ENCODE measurements at places on chromosomes 3 and 15.

DNA sequence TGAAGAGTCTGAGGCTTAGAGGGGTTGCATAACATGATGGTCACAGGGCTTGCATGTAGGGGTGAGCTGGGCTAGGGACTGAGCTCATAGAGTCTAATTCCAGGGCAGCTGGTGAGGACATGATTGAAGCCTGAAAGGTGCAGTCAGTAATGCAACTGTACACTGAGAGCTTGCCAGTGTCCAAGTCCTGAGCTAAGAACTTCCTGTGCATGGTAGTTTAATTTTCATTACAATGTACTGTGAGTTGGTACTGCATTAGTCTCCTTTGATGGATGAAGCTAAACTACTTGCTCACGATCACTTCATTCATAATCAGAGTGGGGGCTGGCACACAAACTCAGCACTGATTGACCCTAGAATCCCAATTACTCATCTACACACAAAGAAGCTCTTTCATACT lies 156.4 kb upstream of the CRBN start:
- no peak for DNase-seq

DNA sequence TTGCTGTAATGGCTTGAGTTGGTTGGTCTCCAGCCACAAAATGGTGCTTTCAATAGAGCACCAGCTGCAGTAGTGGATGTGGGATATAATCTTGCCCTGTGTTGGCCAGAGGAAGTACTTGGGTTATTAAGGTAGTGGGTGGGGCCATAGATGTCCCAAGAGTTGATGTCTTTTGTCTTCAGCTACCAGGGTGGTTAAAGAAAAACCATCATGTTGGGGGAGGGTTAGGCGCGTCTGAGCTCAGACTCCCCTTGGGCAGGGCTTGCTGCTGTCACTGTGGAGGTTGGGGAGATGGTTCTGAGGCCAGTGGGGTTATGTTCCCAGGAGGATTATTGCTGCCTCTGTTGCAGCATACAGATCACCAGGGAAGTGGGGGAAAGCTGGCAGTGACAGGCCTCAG lies 46.9 kb upstream of the GADL1 start:
- no peak for DNase-seq

DNA sequence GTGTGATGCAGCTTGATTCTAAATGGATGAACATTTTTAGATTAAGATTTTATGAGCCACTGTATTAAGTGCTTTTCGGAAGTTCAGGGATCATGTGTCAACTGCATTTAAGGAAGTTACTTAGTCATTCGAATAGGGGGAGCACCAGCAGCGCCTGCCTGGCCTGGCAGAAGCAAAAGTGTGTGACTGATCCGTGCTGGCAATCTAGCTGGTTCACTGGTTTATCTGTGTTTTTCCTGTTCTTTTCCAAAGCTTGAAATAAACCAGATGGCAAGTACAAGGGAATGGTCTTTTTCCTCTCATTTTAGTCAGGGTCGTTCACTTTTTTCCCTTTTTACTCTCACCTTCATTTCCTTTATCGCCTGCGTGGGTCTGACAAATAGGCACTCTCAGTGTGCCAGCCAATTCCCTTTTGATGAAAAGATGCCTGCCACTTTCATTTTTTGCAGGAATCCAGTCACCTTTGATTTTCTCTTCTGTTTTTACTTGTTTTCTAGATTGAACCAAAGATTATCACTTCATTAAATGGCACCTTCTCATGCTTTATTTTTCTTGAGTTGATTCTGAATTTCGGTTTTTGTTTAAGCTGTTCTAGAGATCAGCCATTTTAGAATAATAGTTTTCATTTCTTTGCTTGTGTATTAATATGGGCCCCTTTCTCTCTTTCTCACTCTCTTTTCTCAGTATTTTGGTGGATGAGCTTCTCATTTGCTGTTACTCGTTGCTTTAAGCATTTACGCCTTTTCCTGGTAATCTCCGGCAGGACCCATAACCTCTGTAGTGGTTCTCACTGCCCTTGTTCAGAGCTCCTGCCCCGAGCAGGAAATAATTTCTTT lies 2.8 kb downstream of the ABHD2 start:
- no peak for DNase-seq

- DNase-seq, result no peak
These were observed 41.6 kb downstream of the FBXL2 start for GRCh38 chr3:33318710-33319380.

DNA sequence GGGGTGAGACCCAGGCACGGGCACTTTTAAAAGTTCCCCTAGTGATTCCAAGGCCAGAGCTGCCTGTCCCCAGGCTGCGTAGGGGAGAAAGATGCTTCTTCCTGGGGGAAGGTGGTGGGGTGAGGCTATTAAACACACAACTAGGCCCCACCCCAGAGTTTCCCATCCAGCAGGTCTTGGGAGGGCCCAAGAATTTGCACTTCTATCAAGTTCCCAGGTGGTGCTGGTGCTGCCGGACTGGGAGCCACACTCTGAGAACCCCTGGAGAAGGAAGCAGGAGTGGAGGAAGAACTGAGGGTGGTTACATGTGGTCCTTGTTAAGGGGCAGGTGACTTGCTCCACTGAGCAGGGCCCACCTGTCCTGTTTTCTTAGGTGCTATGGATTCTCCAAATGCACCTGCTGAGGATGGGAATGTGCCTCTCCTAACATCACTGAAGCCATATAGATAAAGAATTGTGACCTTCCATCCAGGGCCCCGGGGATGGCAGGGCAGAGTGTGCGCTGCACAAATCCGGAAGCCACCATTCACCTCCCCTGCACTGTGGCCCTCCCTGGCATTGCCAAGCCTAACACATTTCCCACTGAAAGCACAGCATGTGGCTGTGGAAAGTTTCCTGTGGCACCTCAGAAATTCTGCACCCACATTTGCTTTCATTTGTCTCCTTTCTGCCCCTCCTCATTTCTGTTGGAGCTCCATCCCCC lies 111.5 kb upstream of the MEF2A start:
- DNase-seq, result no peak

DNA sequence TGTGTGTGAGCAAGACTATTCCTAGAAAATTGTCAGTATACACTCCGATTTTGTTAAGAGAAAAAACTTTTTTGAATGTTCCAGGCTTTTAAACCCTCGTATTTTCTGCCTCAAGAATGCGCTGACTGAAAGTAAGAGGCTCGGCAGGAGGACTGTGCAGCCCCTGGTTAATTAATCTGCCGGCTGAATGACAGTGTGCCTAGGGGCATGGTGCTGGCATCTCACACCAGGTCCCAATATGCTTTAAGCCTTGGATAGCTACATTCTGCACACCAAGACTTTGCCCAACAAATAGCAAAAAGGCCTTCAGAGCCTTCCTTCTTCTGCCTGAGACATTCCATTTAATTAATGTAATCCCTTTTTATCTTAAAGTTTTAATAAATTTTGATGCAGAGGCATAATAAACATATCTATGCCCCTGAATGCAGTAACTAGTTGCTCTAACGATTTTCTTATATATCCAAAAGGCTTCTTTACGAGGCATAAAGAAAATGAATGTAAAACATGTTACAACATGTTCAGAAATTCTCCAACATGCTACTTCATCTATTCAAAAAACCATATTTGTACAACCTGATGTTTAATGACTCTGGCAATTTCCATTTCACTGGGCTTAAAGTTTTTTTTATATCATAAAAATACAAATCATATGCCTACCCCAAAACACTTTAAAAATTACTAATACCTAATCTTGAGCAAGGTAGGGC lies 37.9 kb downstream of the DPH6 start:
- no peak for DNase-seq

DNA sequence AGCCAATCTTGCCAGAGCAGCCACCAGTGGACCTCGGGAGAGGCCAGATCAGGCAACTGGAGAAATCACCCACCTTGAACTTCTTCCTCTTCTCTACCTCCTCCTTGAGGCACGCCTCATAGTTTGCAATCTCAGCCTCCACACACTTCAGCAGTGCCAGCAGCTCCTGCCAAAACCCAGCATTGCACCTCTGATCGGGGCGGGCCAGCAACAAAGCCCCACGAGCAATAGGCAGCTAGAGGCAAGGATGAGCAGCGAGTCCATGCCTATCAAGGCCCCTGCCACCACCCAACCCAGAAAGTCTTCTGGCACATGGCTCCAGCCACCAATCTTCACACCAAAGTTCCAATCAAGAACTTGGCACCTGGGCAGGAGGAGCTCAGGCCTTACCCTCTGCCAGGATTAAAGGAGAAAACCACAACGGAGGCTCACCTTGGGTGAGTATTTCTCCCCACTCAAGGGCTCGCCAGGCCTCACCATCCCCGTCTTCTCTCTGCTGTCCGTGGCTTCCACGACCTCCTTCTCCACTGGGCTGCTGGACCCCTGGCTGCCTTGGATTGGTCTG lies 42.1 kb downstream of the SEMA3G start:
- DNase-seq, result no peak

GRCh38 chr3:130626049-130626448 lies 109.1 kb downstream of the COL6A6 start:
- DNase-seq, result no peak

GRCh38 chr3:161413855-161414210 lies 42.5 kb upstream of the SPTSSB start:
- DNase-seq, result no peak

- no peak for DNase-seq
These were observed 40.9 kb downstream of the FBXL2 start for GRCh38 chr3:33317963-33318709.

- DNase-seq, result no peak
These were observed 52.9 kb upstream of the TSPAN3 start for GRCh38 chr15:77123854-77124253.

- DNase-seq, result no peak
These were observed 34.9 kb upstream of the CILP start for GRCh38 chr15:65246026-65246714.

- DNase-seq, result no peak
These were observed 173.8 kb downstream of the ADAMTS17 start for GRCh38 chr15:100167884-100168375.

DNA sequence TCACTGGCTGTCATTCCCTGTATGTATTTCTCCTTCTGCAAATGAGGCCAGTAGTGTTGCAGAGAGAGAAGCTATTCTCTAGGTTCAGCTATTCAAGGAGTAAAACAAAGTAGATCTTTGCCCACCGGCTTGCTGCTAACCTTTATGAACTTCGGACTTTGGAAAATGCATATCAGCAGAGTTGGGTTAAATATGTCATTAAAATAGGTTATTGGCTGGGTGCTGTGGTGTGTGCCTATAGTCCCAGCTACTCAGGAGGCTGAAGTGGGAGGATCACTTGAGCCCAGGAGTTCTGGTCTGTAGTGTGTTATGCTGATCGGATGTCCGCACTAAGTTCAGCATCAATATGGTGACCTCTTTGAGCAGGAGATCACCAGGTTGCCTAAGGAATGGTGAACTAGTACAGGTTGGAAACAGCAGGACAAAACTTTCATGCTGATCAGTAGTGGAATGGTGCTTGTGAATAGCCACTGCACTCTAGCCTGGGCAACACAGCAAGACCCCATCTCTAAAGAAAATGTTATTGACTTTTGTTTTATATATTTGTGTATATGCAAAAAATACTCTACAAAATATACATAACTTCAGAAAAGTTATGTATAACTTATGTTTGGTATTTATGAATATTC lies 53.4 kb downstream of the SACM1L start:
- no peak for DNase-seq

DNA sequence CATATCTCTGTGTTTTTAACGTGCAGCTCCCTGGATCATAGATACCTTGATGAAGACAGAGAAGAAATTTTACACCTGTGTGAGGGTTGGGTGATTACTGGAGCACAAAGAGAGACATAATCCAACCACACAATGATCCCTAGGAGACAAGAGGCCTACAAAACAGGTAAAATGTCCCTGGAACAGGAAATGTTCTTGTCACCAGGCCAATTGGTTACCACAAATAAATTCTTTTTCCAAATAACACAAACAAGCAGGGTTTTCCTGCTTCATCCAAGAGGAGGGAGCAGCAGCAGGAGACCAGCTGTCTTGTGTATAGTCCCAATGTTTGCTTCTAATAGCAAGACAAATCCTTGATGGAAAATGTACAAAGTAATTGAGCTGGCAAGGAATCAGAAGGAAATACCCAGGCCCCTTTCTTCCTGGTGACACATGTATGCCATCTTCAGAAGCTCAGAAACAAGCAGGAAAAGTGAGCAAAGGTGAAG lies 1.4 kb downstream of the MGLL start:
- no peak for DNase-seq

DNA sequence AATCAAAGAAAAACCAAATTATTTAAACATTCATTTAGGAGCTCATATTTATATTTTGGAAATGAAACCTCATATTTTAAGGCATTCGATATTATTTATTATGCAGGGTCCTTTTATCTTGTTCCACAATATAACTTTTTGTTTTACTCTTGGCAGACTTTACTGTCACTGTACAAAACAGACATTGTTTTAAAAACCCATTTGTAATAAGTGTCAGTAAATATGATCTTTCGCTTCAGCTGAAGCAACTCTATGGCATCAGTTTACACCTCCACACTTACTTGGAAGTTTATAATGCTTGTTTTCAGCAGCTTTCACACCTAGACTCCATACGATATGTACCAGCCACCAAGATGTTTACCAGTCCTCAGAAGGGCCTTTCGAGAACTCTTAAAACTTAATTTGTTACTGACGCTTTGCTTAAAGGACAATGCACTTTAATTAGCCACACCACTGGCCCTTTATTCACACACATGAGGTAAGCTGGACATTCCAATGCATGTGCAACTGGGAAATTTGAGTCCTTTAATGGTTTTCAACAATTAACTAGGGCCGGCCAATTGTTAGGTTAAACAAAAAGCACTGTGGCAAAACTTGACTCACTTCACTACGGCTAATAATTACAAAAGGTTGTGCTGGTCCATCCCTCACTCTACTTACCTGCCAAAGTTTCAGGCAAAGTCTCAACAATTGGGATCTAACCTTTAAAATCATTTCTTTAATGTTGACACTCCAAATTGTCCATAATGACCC lies 16.7 kb downstream of the WWTR1 start:
- DNase-seq, result no peak

GRCh38 chr3:62942764-62943163 lies 67.5 kb upstream of the CADPS start:
- DNase-seq, result no peak

DNA sequence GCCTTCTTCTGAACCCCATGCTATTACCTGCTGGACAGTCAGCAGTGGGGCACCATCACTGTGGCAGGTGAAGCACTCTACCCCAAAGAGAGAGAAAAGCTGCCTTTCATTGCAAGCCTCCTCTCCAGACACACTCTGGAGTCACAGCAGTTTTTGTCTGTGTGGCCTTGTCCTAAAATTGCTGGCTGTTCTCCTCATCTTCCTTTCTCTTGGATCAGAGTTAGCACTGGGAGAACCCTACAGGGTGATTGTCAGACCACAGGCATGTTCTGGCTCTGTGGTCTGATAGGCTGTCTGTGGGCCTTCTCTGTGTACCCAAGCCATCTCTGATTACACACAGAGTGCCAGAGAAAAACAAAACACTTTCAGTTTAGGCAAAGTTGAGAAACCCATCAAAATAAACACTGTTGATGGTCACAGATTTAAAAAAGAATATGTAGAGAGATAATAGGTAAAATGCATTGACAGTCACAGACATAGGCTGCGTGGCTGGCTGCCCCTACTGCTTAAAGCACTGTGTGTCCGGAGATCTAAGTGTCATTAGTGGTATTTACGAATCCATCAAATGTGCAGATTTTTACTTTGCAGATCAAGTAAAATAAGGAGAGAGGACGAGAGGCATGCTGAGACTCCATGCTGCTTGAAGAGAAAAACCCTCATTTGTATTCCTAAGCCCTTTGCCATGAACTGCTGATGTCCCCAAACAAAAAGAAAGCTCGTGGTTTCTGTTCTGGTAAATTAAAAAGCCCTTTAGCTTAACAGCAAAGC lies 689.9 kb downstream of the TUSC7 start:
- no peak for DNase-seq

GRCh38 chr3:186940967-186941366 lies 10.6 kb downstream of the ST6GAL1 start:
- DNase-seq, result no peak

GRCh38 chr3:196590279-196590678 lies 21.8 kb downstream of the FBXO45 start:
- DNase-seq, result no peak

- DNase-seq, result no peak
These were observed 216.9 kb downstream of the IGSF11 start for GRCh38 chr3:118817748-118818165.
